ENCODE measurements at places on chromosomes 16 and 17.

- DNase-seq = no peak
Observed at GRCh38 chr17:50279181-50279526, 4.9 kb downstream of the TMEM92 start.

- DNase-seq = no peak
Observed at GRCh38 chr17:32629563-32630190, 142.9 kb downstream of the CDK5R1 start.

- DNase-seq = peak; percentile 12
Observed at GRCh38 chr16:49921791-49922456, 66.0 kb upstream of the ZNF423 start.

- no peak for DNase-seq
Observed at GRCh38 chr16:89018282-89019158, 41.5 kb upstream of the CBFA2T3 start.

DNA sequence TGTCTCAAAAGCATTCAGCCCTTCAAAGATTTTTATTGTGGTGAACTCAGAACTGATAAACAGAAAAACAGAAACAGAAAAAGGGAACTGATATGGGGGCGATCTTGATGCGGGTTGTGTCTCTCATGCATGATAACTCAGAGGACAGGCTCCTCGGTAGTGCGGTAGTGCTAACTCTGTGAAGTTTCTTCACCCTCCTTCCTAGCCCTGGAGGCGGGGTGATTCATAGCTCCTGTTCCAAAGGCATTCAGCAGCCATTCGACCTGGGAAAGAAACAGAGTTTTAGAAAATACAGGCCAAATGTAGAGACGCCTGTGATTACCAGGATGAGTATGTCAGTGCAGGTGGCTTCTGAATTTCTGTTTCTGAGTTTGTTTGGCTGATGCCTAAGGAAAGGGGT is 5.5 kb upstream of the MAF start:
- DNase-seq = no peak

- DNase-seq = no peak
Observed at GRCh38 chr17:29057361-29057760, 14.4 kb downstream of the PIPOX start.

DNA sequence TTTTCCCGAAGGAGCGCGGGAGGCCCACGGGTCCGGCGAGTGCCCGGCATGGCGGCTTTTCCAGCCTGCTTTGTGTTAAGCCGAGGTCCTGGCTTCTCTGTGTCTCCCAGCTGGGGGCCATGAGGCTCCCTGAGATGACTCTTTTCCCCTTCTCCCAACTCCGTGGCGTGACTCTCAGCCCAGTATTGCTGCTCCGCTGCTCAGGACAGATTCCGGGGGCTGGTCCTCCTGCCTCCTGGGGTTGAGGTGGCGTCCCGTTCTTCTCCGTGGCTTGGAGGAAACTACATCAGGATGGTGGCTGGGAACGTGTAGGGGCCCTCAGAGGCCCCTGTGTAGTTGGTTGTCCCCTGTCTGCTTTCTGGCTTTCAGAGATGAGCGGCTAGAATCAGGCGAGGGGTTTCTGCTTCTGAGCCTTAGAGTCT is 951 bp downstream of the GPS1 start:
- DNase-seq = no peak

DNA sequence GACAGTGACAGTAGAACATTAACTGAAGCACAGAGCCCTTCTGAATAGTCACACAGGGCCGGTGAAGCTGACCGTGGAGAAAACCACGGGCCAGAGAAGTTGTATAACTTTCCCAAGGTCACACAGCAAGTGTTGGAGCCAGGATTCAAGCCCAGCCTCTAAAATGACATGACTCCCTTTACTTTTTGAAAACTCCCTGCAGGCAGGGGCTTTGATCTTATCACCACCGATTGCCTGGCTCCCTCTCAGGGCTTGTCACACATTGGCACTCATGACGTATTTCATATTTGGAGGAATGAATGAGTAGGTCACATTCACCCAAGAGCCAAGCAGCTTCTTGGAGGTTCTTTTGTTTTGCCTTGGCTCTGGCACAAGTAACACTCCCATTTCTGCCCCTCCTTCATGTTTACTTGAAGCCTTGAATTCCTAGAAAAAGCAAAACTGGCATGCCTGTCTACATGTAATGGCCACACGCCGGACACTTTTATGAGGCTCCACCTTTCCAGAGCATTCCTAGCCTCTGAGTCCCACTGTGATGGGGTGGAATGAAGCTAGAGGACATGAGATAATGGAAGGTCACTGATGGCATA is 13.3 kb upstream of the RBBP6 start:
- no peak for DNase-seq
